CD4-positive, alpha-beta memory T cell (primary cell): ENCODE measurements at places on chromosomes 2 and 18. TPM values are rescaled to one million over a fixed set of nuclear protein-coding genes. Genes with fewer than 3 reads are reported as not detected.

The SETBP1 gene
- polyA plus RNA-seq: 0.21 TPM

The CPLX4 gene
- polyA plus RNA-seq: not detected

The CCDC68 gene
- polyA plus RNA-seq: not detected

The VPS54 gene
- 4.0 TPM for polyA plus RNA-seq

The SULT1C4 gene
- polyA plus RNA-seq: not detected

The CRYBA2 gene
- not detected for polyA plus RNA-seq

The CFC1 gene
- not detected for polyA plus RNA-seq

The MATN3 gene
- not detected for polyA plus RNA-seq

The TMEM127 gene
- 46.0 TPM for polyA plus RNA-seq

The ITGA6 gene
- polyA plus RNA-seq: 64.0 TPM

The RAD51AP2 gene
- not detected for polyA plus RNA-seq

The MAP3K19 gene
- polyA plus RNA-seq: not detected

The GPR155 gene
- 7.5 TPM for polyA plus RNA-seq

The RUFY4 gene
- not detected for polyA plus RNA-seq

The SCN2A gene
- not detected for polyA plus RNA-seq

The UGT1A8 gene
- polyA plus RNA-seq: not detected

The VSNL1 gene
- polyA plus RNA-seq: not detected

The CNGA3 gene
- polyA plus RNA-seq: not detected

The ARHGAP28 gene
- polyA plus RNA-seq: not detected

The MERTK gene
- 0.25 TPM for polyA plus RNA-seq

The UBE2F gene
- 82.4 TPM for polyA plus RNA-seq

The SIX3 gene
- not detected for polyA plus RNA-seq
